Panc1 (cell line): ENCODE measurements at places on chromosomes 12 and 14.
A peak's percentile ranks its signal among the peaks of the same experiment; 100 is the strongest.

DNA sequence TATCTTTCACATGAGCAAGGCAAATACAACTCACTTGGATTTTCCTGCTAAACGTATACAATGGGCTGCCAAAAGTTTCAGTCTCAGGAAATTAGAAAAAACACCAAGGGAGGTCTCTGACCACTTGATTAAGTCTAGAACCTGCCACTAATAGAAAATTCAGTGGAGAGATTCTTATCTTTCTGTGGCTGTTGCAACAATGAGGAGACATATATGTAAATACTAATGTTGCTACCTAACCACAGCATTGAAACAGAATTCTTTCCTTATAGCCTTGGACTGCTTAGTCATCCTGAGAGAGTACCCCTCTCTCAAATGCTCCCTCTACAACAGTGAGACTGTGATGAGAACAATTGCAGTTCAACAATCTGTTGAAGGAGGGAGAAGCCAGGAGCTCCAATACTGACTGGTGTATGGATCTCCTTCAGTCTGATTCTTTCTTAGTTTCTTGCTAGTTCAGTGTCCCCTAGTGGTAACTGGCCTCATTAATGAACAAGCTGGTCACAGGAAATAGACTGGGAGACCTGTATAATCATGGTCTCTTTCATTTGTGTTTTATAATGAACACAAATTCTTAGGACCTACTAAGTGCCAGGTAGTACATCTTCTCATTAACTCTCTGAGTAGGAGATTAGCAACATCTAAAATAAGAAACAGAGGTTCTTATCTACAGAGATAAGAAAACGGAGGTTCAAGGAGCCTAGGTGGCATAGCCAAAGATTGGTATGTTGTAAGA lies 164.5 kb downstream of the SLC38A4 start:
- peak; percentile 87 for DNase-seq

DNA sequence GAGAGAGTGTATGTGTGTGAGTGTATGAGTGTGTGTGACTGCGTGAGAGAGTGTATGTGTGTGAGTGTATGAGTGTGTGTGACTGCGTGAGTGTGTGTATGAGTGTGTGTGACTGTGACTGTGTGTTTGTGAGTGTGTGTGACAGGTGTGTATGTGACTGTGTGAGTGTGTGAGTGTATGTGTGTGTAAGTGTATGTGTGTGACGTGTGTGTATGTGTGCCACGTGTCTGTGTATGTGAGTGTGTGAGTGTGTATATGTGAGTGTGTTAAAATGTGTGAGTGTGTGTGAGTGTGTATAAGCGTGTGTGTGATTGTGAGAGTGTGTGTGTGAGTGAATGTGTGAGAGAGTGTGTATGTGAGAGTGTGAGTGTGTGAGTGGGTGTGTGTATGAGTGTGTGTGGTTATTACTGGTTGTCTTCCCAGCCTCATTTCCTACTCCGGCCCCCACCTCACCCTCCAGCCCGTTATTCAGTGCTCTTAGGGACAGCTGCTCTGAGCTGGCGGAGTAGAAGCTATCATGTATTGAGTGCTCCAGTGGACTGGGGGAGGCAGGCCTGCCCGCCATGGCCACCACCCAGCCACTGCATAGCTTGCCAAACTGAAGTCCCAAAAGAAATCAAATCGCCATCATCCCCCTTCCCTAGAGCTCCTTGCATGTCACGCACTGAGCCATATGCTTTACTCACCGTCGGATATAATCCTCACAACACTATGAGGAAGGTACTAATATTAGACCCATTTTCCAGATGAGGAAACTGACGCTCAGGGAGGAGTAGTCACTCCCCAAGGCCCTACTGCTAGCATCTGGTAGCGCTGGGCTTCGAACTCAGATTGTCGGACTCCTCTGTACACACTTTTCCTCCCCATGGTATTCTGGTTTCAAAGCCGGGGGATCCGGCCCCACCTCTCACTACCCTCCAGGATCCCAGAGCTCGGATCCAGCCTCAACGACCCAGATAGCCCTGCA lies 10.3 kb upstream of the MYL2 start:
- no peak for DNase-seq

GRCh38 chr14:48323665-48324064 lies 648.3 kb upstream of the MDGA2 start:
- no peak for DNase-seq

GRCh38 chr12:57875753-57876547 lies 29.4 kb upstream of the CTDSP2 start:
- no peak for DNase-seq

- no peak for DNase-seq
Observed at GRCh38 chr12:47718531-47718930, 6.8 kb downstream of the ENDOU start.

DNA sequence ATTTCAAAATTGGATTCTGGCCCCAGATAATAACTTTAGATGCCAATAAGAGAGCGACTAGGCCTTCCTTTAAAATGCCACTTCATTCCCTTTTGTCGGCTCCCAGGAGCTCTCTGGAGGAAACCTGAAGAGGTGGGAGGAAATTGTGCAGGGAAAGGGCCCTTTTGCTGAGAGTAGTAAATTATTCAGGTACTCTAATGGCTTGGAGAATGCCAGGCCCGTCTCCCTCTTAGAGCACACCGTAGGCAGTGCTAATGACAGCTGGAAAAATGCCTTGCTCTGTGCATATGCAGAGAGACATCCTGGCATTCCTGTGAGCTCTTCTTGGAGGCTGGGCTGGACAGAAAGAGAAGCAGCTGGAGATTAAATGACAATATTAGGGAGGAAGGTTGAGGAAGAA lies 115.0 kb upstream of the RPH3A start:
- DNase-seq: no peak

DNA sequence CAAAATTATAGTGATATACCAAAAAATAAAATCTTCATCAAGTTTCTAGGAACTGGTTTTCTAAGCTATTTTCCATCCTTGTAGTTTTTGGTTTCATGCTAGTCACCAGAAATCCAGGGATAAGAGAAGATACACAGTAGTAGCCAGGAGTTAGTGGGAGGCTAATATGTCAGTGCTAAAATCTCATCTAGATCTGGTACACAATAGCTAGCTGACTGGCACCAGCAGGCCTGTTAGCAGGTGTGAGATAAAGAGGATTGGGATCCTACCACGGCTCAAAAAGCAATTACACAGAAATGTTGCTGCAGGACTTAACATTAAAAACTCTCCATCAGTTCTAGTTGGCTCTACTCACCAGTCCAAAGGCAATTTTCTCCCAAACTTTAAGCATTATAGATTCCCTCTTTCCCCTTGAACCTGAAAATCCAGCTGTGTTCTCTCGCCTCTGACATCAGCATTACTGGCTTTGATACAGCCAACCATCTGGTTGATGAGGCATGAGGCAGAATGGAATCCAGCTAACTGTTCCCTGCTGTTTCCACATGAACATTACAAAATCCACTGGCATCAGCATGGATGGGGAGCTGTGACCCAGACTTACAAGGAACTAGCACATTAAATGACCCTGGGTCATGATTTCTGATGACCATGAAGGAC lies 41.8 kb upstream of the CCDC196 start:
- DNase-seq: no peak

- DNase-seq: no peak
Observed at GRCh38 chr12:59594943-59595500, 807 bp upstream of the SLC16A7 start.

DNA sequence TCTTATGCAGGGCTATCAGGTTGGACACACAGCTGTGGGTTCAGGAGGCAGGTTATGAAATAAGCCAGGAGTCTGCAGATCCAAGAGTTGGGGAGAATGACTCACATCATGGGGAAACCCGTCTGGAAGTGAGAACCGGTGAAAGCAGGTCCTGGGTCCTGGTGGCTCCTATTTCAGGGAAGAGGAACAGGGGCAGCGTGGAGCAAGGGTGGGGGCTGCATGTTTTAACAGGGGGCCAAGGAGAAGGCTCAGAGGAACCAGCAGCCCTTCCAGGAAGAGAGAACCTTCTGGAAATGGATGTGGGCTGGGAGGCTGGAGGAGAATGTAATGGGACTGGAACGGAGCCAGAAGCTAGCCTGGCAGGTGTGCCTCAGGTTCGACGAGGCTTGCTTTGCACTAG lies 7.8 kb upstream of the KRT74 start:
- DNase-seq: no peak

DNA sequence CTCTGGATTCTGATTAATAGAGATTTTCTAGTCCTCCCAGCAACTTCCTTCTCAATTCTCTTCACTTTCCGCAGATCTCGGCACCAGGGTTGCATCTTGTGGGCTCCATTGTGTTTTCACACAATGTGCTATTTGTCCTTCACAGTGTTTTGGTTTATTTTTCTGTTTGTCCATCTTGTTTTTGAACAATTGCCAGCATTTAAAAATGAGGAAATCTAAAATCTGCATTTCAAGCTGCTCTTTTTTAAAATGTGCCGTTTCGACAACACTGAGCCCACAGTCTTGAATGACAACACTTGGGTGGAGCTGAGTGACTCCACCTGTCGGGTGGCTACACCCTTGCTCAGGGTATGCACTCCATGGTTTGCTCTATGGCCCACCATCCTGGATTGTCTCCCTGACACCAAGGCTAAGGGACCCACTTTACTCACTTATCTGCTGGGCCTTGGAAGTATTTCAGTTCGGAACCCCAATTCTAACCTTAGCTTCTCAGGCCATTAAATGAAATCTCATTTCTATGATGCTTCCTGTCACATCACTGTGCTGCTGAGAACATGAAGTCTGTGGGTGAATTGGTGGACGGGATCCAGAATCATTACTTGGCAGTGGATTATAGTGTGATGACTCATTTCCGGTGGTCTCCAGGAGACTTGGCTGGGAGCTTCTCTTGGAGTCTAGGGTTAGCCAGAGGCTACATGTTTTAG lies 3.4 kb upstream of the MYRFL start:
- peak; percentile 17 for DNase-seq

- DNase-seq: no peak
Observed at GRCh38 chr14:68736471-68736871, 56.4 kb downstream of the ZFP36L1 start.

- DNase-seq: no peak
Observed at GRCh38 chr12:128844031-128844635, 9.1 kb upstream of the GLT1D1 start.
